Activated CD4-positive, alpha-beta T cell treated with anti-CD3 and anti-CD28 coated beads, Interleukin-2, amount 50 U/mL, for 4 hours (primary cell): ENCODE measurements at places on chromosomes 12 and 14.

GRCh38 chr14:59215322-59215721 lies 26.9 kb downstream of the DAAM1 start:
- DNase-seq = no peak

- no peak for DNase-seq
Observed at GRCh38 chr12:67621926-67622325, 26.6 kb upstream of the DYRK2 start.

- no peak for DNase-seq
Observed at GRCh38 chr14:99344051-99344758, 72.2 kb upstream of the BCL11B start.

- DNase-seq = no peak
Observed at GRCh38 chr12:81626406-81626805, 132.7 kb downstream of the PPFIA2 start.

- no peak for DNase-seq
Observed at GRCh38 chr14:42687421-42687820, 1080.7 kb downstream of the LRFN5 start.
